ENCODE measurements at places on chromosomes 11 and 22.

- no peak for DNase-seq
These were observed 38.5 kb downstream of the CARD18 start for GRCh38 chr11:105100981-105101630.

- DNase-seq: no peak
These were observed 32.0 kb downstream of the PDE2A start for GRCh38 chr11:72642043-72642883.

- no peak for DNase-seq
These were observed 97.0 kb downstream of the PKNOX2 start for GRCh38 chr11:125261588-125261987.

GRCh38 chr11:69027704-69028372 lies 14.8 kb upstream of the MRGPRF start:
- DNase-seq: no peak

GRCh38 chr11:71979602-71980001 lies 19.1 kb upstream of the IL18BP start:
- no peak for DNase-seq

DNA sequence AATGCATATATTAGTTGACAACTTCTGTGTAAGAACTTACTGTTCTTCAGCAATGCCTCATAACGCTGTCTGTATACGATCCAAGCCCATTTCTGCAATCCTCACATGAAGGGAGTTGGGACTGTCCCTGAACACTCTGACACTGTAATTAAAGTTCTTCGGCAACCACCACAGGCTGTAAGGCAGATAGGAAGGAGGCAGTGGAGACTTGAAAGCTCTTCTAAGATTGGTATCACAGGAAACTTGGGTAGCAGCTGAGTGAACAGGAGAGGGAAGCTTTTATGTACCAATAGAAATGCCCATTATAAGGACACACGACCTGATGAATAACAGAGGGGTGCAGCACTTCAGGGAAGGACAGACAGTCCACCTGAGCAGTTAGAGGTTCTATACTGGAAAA lies 12.0 kb upstream of the GAB2 start:
- DNase-seq: no peak

DNA sequence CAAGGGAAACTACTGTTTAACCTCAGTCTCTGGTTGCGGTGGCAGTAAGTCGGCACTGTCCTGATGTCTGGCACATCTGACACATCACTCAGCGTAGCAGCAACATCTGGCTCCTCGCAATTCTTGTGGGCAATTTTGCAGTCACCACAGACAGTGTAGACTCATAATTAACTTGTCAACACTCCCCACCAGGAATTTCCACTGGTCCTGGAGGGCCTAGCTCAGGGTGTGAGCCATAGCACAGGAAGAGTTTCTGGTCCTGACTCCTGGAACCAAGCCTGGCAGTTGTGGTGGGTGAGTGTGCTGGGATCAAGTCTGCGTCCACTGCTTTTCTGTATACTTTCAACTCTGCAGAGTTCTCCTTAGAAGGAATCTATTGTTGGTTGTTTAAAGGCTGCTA lies 209.7 kb downstream of the SNX19 start:
- DNase-seq: no peak

DNA sequence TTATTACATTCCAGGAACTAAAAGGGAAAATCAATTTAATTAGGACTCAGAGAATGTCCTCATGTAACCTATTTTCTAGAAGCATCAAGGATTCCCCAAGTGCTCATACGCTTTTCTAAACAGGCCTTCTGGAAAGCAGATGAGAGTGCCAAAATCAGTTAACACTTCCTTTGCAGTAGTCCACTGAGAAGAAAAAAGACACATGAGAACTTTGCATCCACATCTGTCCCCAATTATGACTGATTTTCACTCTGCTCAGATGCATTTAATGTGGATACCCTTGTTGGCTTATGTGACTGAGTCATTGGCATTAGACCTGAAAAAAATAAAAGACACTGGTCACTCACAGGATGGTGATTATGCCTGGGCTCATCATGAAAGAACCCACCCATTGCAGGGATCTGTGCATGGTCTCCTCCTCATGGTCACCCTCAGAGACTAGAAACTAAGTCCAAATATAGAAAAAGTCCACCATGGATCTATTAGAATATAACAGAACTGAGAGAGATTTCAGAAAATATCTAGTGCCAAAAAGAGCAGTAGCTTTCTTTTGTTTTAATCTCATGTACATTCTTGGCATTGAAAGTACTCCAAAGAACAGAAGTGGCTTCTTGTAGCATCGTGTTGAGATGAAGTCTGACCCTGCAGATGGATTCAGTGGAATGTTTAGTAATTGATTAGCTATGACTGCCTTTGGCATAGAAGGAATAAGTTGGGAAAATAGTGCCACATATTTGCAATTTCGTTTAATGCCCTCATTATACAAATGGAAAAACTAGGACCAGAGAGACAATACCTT lies 48.8 kb upstream of the FIBIN start:
- DNase-seq: no peak

- DNase-seq: no peak
These were observed 34.4 kb upstream of the TRIM29 start for GRCh38 chr11:120172054-120172911.

DNA sequence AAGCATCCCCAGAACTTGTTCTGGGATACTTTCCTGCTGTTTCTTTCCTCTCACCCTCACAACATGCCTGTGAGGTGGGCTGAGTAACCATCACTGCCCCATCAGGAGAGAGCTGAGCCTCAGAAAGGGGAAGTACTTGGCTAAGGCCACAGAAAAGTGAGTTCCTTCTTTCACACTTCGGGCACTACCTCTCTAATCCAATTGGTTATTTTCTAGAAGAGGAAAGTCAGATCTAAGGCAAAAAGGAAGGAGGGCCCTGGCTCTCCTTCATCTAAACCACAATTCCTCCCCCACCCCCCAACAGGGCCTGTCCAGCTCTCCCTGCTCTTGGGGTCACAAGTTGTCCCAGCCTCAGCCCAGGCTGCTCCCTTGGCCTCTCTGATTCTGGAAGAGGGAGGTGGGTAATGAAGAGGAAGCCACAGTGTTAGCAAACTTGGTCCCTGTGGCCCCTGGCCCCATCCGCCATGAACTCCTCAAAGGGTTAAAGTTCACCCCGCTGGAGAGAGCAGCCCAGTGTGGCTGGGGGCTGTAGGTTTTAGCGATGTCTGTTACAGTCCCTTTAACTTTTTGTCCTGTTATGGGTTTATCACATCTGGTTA lies 34.0 kb downstream of the SLC22A12 start:
- no peak for DNase-seq

GRCh38 chr11:80815752-80816453 lies 1375.1 kb upstream of the TENM4 start:
- no peak for DNase-seq

DNA sequence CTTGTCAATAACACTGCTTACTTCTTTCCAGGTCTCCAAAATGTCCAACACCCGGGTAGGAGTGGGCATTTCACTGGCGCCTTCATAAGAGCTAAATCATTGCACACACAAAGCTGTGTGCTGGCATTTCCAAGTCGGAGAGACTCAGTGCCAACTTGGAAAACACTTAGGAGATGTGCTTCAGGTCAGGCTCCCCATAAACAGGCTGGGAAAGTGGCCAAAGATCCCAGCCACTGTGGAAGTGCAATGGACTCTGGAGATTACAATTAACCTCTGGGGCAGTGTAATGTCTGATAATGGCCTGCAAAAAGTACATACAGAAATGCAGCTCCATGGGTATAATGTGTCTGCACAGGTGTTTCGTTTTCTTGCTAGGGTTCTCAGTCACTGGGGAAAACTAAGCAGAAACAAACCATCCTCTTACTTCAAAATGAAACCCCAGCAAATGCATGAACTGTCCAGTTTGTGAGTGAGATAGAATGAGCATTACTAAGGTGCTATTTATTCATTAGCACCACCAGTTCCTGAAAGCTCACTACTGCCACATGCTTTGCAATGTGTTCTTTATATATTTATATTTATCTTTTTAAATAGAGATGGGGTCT lies 79.0 kb downstream of the ABTB2 start:
- no peak for DNase-seq

DNA sequence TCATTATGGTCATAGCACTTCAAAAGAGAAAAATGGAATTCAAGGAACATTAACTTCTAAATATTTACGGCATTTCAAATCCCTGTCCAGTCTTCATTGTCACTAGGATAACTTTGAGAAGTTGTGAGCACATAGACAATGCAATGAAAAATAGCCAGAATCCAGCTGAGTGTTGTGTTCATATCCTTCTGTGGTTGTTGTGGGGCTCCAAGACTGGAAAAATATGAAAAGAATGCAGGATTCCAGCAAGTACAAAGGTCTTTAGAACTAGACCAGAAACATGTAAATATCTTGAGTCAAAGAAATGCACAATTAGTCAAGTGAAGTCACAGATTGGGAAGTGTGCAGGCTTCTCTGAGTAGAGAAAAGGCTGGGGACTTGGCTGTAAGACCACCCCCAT lies 68.7 kb downstream of the WT1 start:
- DNase-seq: no peak
